ENCODE measurements at places on chromosomes 4 and X. TPM values are rescaled to one million over a fixed set of nuclear protein-coding genes. Genes with fewer than 3 reads are reported as not detected.

The F9 gene
- total RNA-seq = not detected

The GDPD2 gene
- total RNA-seq = not detected

The LUZP4 gene
- total RNA-seq = not detected

The TMPRSS11A gene
- not detected for total RNA-seq

The ETDA gene
- total RNA-seq = not detected

The COL4A6 gene
- 2.7 TPM for total RNA-seq

The LRCH2 gene
- 9.5 TPM for total RNA-seq

The CCKAR gene
- total RNA-seq = not detected

The PCDH19 gene
- total RNA-seq = 4.6 TPM

The NFKB1 gene
- total RNA-seq = 39.8 TPM

The CCSER1 gene
- 9.5 TPM for total RNA-seq

DNA sequence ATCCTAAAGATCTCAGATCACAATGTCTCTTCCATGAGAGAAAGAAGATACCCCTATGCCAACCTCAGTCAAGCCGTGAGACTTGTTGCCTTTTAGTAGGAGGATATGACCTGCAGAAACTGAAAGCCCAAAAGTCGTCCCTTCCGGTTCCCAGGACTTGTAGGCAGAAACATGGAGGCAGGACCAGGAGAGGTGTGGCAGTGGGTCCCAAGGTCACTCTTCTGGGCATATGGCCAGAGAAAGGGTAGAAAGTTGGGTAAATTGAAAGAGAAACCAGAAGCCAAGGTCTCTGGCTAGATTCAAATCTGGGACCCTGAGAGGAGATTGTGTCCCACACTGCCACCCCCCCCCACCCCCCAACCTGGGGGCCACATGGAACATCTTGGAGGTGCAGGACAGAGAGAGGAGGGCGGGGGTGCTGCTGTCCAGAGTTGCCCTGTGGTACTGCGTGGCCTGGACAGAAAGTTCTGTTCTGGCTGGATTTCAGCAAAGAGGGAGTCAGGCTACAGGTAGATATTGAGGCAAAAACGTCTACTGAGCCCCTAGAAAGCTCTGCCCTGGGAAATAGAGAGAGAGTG is 55.4 kb downstream of the DDX3X start:
- H3K27ac ChIP-seq = no peak overlapping the region
- no peak overlapping the region for H3K4me3 ChIP-seq
- H3K36me3 ChIP-seq = no peaks in the 10 kb centered on the region
- peak; percentile 61 for DNase-seq
- no peaks in the 10 kb centered on the region for H3K4me1 ChIP-seq

DNA sequence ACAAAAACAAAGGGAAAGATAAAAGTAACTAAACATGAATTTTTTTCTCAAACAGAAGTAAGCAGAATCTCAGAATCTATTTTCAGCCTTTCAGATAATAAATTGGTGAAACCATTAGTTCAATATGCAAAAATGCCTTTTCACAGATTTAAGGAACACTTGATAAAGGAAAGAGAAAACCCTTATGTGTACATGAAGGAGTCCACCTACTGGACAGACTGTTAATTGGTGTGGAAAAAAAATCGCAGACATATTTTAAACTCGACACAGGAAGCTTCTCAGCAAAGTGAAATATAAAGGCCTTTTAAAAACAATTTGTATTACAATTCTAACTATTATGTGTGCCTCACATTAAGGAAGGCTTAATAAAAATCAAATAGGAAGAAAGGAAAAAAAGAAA is 22.3 kb downstream of the COX7B2 start:
- no peak overlapping the region for H3K27ac ChIP-seq
- H3K4me1 ChIP-seq = no peaks in the 10 kb centered on the region
- H3K4me3 ChIP-seq = no peak overlapping the region
- no peaks in the 10 kb centered on the region for H3K36me3 ChIP-seq

DNA sequence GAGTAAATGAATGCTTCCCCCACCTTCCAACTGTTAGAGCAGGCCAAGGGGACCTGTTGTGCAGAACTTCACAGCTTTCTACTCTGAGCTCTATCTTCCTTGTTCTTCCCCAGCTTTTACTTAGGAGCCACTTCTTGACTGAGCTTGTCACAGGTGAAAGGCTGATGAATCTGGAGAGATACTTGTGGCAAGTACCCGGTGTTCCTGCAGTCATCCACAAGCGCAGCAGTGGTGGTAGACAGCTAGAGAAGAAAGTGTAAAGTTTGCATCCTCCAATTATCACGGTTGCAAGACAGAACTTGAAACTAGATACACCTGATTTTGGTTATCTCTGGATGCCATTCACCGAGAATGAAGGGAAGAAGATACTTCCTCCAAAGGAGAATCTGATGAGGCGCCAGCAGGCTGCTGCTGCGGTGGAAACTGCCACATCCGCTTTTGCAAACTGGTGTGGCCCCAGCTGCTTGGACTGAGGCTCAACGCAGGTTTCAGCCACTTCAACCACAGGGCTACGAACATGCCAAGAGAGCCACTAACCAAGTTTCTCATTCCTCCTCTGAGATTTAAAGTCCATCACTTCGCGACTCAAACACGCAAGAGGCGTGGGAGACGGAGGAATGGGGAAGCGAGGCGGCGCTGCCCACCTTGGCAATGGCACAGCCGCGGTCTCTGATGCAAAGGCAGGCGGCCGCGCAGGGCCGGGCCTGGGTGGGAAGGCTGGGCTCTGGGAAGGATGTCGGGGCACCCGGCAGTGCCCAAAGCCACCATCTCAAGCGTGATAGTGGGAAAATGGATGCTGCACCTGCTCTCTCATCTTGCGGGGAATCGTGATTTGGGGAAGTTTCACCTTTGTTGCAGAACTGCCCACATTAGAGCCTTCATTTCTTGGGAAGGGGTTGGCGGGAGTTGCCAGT is 1.3 kb upstream of the FHIP1A start:
- no peak overlapping the region for H3K27ac ChIP-seq
- H3K4me3 ChIP-seq = peak overlapping the region; percentile 11
- H3K27me3 ChIP-seq = no peaks in the 10 kb centered on the region
- no peaks in the 10 kb centered on the region for H3K4me1 ChIP-seq
- DNase-seq = peak; percentile 80

- no peak overlapping the region for H3K4me3 ChIP-seq
- H3K4me1 ChIP-seq = peaks cover 2% of the 10 kb centered on the region
- H3K27ac ChIP-seq = no peak overlapping the region
- peak; percentile 76 for DNase-seq
- H3K36me3 ChIP-seq = no peaks in the 10 kb centered on the region
- no peaks in the 10 kb centered on the region for H3K27me3 ChIP-seq
Measured at GRCh38 chr4:150579551-150580234, 2.3 kb upstream of the MAB21L2 start.

GRCh38 chrX:45849261-45849862 is 648.7 kb upstream of the DIPK2B start:
- no peak overlapping the region for H3K4me3 ChIP-seq
- no peak overlapping the region for H3K27ac ChIP-seq
- no peaks in the 10 kb centered on the region for H3K36me3 ChIP-seq
- H3K4me1 ChIP-seq = no peaks in the 10 kb centered on the region
- no peaks in the 10 kb centered on the region for H3K27me3 ChIP-seq
- DNase-seq = no peak

DNA sequence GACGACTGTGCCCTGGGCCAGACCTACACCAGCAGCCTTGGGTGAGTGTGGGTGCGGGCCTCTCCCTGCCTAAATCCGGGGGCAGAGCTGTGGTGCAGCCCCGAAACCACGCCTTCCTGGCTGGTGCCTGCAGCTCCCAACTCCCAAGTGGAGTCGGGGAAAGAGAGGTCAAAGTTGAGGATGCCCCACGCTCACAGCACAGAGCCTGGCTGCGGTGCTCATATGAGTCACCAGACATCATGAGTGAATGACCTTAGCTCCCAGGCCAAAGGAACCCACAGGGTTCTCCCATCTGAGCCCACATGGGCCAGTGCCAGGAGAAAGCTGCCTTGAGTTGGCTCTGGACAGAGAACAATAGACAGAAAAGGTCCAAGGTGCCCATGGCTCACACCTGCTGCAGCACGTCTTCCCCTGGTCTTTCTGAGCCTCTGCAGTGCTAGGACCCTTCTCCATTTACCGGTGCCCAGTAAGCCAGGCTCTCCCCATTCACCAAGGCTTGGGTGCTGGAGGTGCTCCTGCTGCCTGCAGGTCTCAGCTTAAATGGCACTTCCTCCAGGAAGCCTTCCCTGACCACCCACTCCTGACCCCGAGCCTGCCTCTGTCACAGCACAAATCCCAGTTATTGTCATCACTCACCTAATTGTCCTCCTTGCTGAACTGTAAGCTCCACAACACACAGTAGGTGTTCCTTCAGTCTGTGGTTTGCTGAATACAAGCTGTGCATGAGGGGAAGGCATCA is 224.2 kb downstream of the AFAP1 start:
- H3K4me3 ChIP-seq = no peak overlapping the region
- H3K27ac ChIP-seq = no peak overlapping the region
- H3K27me3 ChIP-seq = no peaks in the 10 kb centered on the region

DNA sequence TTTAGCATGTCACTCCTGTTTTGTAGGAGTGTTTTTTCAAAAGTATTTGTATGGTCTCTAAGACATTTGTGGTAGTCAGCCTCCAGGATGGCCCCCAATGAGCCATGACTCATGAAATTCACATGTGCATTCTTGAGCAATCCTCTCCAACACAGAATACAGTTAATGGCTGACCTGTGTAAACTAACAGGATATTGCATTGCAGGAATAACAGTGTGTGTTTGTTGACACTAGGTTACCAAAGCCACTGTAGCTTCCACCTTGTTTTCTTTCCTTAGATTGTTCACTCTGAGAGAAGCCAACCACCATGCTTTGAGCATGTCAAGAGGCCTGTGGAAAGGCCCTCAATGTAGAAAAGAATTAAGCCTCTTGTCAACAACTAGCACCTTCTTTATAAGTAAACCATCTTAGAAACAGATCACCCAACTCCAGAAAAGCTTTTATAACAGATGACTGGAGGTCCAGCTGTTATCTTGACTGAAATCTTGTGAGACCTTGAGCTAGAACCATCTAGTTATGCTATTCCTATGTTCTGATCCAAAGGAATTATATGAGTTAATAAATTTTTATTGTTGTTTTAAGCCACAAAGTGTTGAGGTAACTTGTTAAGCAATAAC is 28.5 kb downstream of the TBCK start:
- H3K4me3 ChIP-seq = no peak overlapping the region
- no peaks in the 10 kb centered on the region for H3K4me1 ChIP-seq
- H3K27ac ChIP-seq = no peak overlapping the region
- no peaks in the 10 kb centered on the region for H3K27me3 ChIP-seq

DNA sequence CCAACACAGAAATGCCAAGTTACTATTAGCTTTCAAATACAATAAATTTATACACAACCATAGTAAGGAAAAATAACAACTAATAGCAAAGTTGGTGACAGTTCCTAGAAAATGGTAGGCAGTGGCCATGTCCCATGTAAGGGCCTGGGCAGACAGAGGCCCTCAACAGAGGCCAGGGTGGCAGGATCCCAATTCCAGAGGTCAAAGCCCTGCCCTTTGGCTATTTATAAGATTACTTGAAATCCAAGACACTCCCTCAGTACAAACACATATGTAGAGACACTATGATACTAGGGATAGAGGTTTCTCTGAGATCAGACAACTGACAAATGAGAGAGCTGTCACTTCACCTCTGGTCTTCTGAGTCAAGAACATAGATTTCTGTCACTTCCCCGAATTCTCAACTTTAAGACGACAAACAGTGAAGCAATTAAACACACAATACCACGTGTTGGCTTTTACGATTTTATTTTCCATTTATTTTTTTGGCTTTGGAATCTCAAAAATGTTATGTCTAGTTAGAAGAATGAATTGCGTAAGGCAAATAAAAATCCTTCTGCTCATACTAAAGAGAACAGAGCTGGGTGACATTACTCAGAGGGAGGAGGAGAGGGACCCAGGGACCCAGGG is 16.3 kb upstream of the MAOB start:
- no peak overlapping the region for H3K4me3 ChIP-seq
- H3K36me3 ChIP-seq = no peaks in the 10 kb centered on the region
- no peaks in the 10 kb centered on the region for H3K27me3 ChIP-seq
- no peak for DNase-seq
- no peaks in the 10 kb centered on the region for H3K4me1 ChIP-seq

GRCh38 chr4:4673070-4673469 is 131.2 kb upstream of the STX18 start:
- H3K27ac ChIP-seq = no peak overlapping the region
- H3K4me1 ChIP-seq = no peaks in the 10 kb centered on the region
- no peaks in the 10 kb centered on the region for H3K36me3 ChIP-seq
- DNase-seq = no peak
- H3K27me3 ChIP-seq = no peaks in the 10 kb centered on the region

- no peaks in the 10 kb centered on the region for H3K4me1 ChIP-seq
- no peaks in the 10 kb centered on the region for H3K27me3 ChIP-seq
- H3K27ac ChIP-seq = no peak overlapping the region
Measured at GRCh38 chr4:184613405-184613804, 35.8 kb downstream of the CASP3 start.

DNA sequence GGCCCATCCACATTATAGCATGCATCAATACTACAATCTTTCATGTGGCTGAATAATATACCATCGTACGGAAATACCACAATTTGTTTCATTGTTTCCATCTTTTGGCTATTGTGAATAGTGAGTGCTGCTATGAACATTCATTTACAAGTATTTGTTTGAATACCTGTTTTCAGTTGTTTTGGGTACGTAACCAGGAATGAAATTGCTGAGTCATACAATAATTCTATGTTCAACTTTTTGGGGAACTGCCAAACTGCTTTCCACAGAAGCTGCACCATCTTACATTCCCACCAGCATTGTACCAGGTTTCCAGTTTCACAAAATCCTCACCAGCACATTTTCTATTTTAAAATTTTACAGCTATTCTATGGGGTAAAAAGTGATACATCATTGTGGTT is 28.5 kb upstream of the MANBA start:
- no peaks in the 10 kb centered on the region for H3K4me1 ChIP-seq
- H3K27ac ChIP-seq = no peak overlapping the region
- H3K27me3 ChIP-seq = no peaks in the 10 kb centered on the region
- DNase-seq = no peak

DNA sequence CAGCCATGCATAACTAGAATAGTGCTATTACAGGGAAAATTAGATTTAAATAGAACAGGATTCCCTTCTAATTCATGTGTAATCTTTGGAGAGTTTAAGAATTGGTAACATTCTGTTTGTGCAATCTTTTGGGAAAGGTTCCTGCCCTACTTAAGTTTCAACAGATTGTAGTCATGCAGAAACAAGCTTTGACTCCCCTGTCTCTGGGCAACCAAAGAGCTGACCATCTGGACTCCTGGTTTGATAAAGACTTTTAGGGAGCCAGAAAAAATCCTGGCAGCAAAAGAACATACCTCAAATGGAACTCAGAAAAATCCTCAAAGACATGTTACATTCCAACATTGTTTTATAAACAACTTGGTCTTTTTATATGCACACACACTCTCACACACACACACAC is 191.1 kb upstream of the NEIL3 start:
- H3K36me3 ChIP-seq = no peaks in the 10 kb centered on the region

DNA sequence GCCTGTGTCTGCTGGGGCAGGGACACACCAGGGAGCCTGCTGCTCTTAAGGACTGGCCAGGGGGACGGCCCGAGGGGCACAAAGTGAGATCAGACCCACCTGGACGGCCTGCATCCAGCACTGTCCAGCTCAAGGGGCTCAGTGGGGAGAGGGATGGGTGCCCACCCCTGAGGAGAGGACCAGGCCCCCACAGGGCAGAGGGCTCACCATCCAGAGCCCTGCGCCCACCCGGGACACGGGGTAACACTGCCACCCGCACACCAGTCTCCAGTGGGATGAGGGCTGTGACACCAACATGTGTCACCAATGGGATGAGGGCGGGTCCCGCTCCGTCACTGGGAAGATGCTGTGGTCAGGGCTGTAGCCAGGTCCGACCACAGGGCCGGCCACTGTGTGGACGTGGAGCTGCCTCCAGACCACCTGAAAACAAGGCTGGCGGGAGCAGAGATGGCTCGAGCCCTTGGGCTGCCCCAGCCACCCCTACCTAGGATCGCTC is 13.2 kb downstream of the DGKQ start:
- no peaks in the 10 kb centered on the region for H3K4me1 ChIP-seq
- DNase-seq = peak; percentile 62
- H3K27me3 ChIP-seq = no peaks in the 10 kb centered on the region

Data from aorta (tissue), 5 donors.